ENCODE measurements at places on chromosomes 7 and 10.

DNA sequence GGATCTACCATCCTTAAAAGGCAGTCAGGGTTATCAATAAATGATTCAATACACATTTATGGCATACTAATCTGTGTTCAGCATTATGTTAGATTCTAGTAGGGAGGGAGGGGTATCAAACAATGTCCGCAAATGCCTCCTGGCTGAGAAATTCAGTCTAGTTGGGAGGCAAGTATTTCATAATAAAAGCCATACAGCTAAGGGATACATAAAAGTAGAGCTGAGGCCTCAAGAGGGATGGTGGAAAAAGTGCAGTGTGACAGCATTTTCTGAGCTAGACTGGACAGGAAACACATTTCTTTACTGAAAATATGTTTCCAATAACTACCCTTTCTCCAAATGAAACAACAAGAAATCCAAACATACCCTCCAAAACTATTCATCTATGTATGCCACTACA is 152.8 kb upstream of the LRRN3 start:
- no peak for DNase-seq

DNA sequence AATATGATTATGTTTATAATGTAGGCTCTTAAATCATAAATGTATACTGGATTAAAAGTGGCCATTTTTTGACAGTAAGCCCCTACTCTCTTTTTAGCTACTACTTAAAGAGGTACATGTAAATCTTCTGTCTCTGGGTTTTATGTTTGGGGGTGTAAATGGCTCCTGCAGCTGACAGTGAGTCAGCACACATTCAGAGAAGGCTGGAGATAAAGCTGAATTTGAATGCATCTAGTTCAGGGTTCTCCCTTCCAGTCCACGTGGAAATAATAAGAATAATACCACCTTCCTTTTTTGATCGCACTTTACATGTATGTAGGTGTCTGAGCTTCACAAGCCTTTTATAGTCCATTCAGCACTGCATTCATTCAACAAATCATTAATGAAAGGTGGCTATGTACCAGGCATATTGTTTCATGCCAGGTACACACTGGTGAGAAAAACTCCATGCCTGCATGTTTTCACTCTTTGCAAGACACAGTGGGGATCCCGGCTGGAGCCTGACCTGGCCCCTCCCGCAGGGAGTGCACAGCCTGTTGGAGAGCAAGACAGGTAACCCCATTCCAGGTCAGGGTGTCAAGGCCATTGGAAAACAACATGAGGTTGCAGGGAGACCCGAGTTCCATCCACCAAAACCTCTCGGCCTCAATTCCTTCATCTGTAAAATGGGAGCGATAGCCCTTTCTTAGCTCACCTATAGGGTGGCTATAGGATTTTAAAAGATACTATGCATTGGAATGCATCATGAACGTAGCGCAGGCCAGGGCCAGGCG is 107.5 kb upstream of the ANLN start:
- DNase-seq = no peak

GRCh38 chr7:832167-832967 is at the start of gene SUN1:
Gene SUN1 (plus strand): TSS chr7:832476. CDS start chr7:832525, 49 bp downstream.
- peak; percentile 87 for DNase-seq

DNA sequence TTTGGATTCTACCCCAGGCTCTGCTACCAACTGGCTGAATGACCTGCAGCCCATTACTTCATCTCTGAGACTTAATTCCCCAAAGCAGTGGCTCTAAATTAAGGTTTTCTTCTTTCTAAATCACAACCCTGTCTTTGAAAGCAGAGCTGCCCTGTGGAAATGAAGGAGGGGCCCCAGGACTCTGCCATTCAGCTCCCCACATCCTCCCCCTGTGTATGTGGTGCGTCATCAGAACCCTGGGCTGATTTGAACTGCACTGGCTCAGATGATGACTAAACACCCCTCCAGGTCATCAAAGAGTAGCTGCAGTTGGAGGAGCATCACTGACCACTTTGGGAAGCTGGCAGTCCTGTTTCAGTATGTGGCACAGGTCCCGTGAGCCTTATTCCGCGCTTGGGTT is 46.6 kb downstream of the BPGM start:
- DNase-seq = no peak

DNA sequence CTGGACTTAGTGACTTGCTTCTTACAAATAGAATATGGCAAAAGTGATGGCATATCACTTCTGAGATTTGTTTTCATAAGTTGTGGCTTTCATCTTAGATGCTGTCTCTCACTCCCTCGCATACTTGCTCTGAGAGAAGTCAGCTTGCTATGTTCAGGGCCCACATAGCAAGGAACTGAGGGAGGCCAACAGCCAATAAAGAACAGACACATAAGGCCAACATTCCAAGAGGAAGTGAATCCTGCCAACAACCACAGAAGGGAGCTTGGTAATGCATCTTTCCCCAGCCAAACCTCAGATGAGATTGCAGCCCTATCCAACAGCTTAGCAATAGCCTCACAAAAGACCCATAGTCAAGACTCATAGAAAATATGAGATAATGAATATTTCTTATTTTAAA is 39.2 kb upstream of the DMTF1 start:
- no peak for DNase-seq

GRCh38 chr7:15424468-15424867 is 137.3 kb downstream of the AGMO start:
- no peak for DNase-seq

GRCh38 chr10:86671419-86671818 is 3.1 kb downstream of the LDB3 start:
- no peak for DNase-seq

DNA sequence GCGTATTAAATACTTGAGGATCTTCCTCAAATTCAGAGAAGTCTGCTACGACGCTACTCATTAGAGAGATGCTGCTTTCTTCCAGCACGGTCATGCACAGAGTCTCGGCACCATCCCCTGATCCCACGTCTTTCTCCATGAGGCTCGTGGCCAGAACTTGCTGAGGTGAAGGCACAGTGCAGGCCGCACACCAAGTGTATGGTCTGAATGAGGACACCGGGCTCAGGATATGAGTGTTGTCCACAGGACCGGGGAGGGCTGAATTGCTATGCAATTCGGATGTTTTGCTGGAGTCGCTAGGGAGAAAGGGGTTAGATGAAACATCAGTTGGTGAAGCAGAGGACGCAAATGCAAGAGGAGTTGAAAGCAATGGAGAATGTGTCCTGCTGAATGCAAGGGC is 63.0 kb downstream of the KIAA1549 start:
- no peak for DNase-seq

DNA sequence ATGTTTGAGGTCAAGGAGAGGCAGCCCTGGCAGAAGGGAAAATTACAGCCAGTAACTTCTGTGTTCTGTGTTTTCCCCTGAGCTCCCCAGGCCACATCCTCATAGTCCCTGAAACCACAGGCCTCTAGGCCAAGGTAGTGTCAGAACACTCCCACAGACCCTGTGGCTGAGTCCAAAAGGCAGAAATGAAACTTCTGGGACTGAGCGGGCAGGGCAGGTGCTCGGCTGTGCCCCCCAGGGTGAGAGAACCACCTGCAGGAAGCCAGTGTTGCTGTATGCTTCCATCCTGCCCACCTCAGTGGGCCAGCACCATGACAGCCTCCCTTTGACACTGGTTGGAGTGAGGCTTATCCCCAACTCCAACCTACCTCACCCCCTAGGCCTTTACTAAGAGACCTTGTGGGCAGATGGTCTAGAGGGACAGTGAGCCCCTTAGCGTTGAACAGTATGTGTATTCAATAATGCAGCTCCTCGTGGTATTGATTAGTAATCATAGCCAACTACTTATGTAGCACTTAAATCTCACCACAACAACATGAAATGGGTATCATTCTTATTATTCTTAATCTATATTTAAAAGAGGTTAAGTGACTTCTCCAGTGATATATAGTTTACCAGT is 30.3 kb downstream of the PIK3CG start:
- DNase-seq = peak; percentile 76

DNA sequence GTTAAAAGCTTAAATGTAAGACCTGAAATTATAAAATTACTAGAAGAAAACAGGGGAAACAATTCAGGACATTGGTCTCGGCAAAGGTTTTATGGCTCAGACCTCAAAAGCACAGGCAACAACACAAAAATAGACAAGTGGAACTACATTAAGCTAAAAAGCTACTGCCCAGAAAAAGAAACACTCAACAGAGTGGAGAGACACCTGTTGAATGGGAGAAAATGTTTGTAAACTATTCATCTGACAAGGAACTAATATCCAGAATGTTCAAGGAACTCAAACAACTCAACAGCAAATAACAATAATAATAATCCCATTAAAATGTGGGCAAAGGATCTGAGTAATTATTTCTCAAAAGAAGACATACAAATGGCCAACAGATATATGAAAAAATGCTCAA is 170.4 kb downstream of the FRMD4A start:
- DNase-seq = no peak
